Activated CD4-positive, alpha-beta T cell treated with anti-CD3 and anti-CD28 coated beads, Interleukin-2, amount 10 ng/mL, durations not matched to agents 24 days and 14 days (primary cell): ENCODE measurements at places on chromosomes 13 and 19. TPM values are rescaled to one million over a fixed set of nuclear protein-coding genes. Genes with fewer than 3 reads are reported as not detected.

The ANGPTL4 gene
- total RNA-seq = 4.0 and 4.1 TPM in 2 replicates

The ZNF534 gene
- total RNA-seq = not detected in 2 replicates

The CALR3 gene
- not detected in 2 replicates for total RNA-seq

The MBD3L2 gene
- not detected in 2 replicates for total RNA-seq

The LHB gene
- total RNA-seq = not detected in 2 replicates

The LIG1 gene
- 138 and 144 TPM in 2 replicates for total RNA-seq

The KCNC3 gene
- 20.3 TPM in 2 replicates for total RNA-seq

The LGALS14 gene
- total RNA-seq = not detected in 2 replicates

The CLN5 gene
- 15.6 and 15.7 TPM in 2 replicates for total RNA-seq

The N4BP2L2 gene
- 87.5 and 88.0 TPM in 2 replicates for total RNA-seq
